ENCODE measurements at places on chromosomes 7 and 10. TPM values are rescaled to one million over a fixed set of nuclear protein-coding genes. Genes with fewer than 3 reads are reported as not detected.

The PARG gene
- 38.8 TPM for total RNA-seq

The CDHR1 gene
- not detected for total RNA-seq

The PTPRN2 gene
- total RNA-seq: not detected

DNA sequence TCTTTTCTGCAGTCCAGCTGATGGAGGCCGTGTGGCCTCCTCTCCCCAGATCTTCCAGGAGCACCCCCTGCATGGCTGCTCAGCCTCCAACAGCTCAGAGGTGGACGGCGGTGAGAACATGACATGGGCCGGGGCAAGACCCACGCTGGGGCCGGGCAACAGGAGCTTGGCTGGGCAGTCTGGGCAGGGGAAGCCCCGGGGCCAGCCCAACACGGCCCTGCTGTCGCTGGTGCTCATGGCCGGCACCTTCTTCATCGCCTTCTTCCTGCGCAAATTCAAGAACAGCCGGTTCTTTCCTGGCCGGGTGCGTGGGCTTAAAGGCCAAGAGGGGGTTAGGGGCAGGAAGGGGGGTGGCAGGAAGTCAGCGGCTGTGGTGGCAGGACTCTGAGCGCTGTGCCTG, 6.6 kb downstream of the FASTK start:
- DNase-seq: no peak
- no peak overlapping the region for H3K27ac ChIP-seq
- no peaks in the 10 kb centered on the region for H3K4me1 ChIP-seq

- no peaks in the 10 kb centered on the region for H3K36me3 ChIP-seq
- peaks cover 27% of the 10 kb centered on the region for H3K27me3 ChIP-seq
- H3K27ac ChIP-seq: no peak within 1 kb of the TSS
- no peak for DNase-seq
Observed at GRCh38 chr7:27242555-27243339, at the start of gene EVX1. Gene EVX1 (plus strand): TSS chr7:27242802. CDS start chr7:27243031, 229 bp downstream.
